ENCODE measurements at places on chromosomes 12 and 14.

- no peak for DNase-seq
Observed at GRCh38 chr12:31518680-31519227, 72.2 kb downstream of the DENND5B start.

DNA sequence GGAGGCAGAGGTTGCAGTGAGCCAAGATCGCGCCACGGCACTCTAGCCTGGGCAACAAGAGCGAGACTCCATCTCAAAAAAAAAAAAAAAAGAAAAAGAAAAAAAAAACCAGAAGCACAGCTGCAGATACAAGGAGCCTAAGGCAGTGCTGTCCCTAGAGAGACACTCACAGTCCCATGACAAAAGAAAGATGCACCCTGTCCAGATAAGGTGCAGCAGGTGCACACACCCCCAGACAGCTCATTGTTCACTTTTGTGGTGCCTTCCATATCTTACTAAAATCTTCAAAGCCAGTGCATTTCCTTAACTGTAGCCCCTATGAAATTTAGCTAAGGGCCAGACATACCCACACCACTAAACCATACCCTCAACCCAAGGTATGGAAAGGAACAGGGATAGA is 7.7 kb upstream of the NRL start:
- DNase-seq: no peak

DNA sequence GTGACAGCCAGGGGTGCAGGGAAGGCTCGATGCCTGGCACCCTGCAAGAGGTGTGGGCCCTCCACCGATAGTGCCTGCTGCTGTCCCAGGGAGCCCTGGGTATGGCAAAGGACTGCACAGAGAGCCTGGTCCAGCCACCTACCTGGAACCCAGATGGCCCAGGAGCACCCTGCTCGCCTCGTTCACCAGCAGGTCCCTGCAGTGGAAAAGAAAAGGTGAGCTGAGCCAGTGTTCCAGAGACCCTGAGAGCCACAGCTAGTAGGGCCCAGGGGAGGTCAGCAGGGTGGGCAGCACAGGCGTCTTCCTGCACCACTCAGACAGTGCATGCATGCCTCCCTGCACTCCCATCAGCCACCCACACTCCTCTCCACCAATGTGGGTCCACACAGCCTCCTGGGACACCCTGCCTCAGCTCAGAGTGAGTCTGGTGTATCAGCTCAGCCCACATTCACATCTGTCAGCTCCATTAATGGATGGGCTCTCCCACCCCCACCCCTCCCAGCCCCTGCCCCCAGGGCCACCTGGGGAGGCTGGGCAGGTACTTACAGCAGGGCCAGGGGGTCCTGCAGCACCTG is 20.2 kb downstream of the TMEM106C start:
- DNase-seq: no peak

GRCh38 chr12:94792693-94793092 is 142.3 kb upstream of the TMCC3 start:
- DNase-seq: peak; percentile 54

DNA sequence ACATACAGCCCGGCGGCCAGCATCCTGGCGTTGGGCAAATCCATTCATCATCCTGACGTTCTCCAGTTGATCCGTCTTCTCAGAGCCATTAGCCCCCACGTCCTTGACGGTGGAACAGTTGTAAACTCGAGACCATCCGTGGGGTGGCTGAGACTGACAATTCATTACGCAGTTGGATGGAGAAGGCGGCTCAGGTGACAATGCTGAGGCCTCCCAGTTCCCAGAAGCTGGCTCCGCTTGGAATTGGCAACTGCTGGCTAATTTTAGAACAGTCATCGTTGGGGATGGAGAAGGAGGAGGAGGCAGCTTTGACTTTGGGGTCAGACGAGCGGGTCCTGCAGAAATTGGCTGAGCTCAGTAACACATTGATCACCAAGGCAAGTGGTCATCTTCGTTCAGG is 186.5 kb downstream of the PHETA1 start:
- no peak for DNase-seq
